ENCODE measurements at places on chromosomes 6 and 20. TPM values are rescaled to one million over a fixed set of nuclear protein-coding genes. Genes with fewer than 3 reads are reported as not detected.

DNA sequence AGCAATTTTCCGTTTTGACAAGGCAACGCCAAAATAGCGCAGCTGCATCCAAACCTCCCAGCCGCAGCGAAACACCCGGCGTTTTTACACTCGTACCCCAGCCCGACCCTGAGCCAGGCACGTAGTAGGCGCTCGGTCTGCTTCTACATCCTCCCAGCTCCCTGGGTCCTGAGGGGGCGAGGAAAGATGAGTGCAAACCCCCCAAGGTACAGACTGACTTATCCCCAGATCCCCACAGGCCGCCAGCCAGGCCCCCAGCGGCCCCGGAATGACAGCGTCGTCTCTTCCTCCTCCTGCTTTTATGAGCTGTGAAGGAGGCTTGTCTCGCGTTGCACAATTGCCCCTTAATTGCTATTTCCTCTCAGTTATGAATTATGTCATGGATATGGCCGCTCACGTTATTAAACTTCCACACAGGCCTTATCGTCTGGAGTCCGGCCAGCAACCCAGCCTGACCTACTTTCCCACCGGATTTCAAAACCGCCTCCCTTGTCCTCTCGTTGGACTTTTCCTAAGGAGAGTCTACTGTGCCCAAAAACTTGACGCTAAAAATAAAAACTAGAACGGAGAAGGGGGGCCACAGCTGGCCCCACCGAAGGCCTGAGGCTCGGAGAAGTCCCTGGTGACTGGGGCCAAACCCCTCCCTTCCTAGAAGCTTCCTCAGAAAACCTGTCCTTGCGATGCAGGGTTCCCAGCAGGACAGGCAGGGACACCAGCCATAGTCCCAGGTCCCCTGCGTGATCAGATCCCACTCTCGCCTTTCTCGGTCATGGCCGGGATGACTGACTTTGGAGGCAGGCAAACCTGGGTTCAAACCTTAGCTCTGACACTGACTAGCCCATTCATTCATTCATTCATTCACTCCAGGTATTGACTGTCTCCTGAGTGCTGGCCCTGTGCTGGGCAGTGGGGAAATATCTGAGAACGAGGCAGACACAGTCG, 130.9 kb upstream of the PTPN1 start:
- peak; percentile 98 for DNase-seq

DNA sequence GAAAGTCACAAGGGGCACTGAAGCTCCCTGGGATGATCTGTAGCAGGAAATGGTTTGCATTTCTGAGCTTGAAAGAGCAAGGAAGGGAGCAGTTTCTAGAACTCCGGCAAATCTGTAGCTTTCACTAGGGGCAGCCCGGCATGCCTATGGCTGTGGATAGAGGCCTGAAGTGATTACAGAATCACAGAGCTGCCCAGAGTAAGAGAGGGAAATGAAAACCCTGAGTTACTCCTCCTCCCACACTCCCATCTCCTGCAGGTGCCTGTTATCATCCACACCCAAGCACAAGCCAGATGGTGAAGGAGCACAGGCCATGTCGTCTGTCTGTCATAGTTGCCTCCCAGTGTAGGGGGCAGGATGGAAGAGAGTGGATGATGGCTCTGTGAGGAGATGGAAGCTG, 37.1 kb downstream of the HLA-F start:
- no peak for DNase-seq

GRCh38 chr6:78390066-78390465, 477.3 kb upstream of the IRAK1BP1 start:
- no peak for DNase-seq

Gene PM20D2
- total RNA-seq: 21.0 TPM

Gene MOCS1
- 13.0 TPM for total RNA-seq
